ENCODE measurements at places on chromosomes 1 and 21. TPM values are rescaled to one million over a fixed set of nuclear protein-coding genes. Genes with fewer than 3 reads are reported as not detected.

The HSD3B1 gene
- total RNA-seq, result not detected

The COL6A1 gene
- total RNA-seq, result 79.8 TPM

DNA sequence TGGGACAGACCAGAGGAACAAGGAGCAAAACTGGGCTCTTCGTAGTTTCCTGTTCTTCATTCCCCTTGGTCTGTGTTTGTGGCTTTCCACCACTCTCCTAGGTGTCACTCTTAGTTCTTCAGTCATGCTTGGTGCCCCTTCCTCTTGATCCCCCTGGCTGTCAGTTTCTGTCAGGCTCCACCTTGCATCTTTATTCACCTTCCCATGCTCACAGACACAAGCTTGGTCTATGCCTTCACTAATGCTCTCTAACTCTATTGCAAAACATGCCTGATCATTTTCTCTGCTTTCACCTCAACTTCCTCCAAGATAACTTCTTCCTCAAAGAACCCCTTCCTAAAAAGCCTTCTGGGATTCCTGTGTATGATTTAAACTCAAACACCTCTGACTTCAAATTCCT lies 122.9 kb downstream of the GLUL start:
- no peak for DNase-seq

DNA sequence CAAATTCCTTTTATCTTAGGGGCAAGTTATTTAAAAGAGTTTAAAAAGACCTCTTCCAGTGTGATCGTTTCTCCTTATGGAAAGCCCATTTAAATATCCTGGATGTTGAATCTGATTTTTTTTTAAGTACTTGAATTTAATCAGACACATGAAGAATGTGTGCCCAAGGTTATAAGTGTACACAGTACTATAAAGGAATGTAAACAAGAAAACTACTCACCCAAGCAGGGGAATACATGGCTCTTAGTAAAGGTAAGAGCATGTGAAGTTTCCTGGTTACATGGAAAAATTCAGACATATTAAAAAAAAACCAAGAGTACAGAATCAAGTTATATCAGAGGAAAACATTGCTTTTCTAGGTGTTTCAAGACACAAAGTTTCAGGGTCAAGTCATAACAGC lies 546.9 kb downstream of the MATN1 start:
- DNase-seq, result no peak

GRCh38 chr1:42290130-42290529 lies 44.9 kb downstream of the FOXJ3 start:
- no peak for DNase-seq
